ENCODE measurements at places on chromosomes 7 and 10. TPM values are rescaled to one million over a fixed set of nuclear protein-coding genes. Genes with fewer than 3 reads are reported as not detected.

GRCh38 chr7:104275900-104276299, 52.5 kb upstream of the LHFPL3 start:
- DNase-seq, result no peak

- no peak for DNase-seq
Measured at GRCh38 chr7:96982586-96982985, 22.8 kb upstream of the DLX6 start.

DNA sequence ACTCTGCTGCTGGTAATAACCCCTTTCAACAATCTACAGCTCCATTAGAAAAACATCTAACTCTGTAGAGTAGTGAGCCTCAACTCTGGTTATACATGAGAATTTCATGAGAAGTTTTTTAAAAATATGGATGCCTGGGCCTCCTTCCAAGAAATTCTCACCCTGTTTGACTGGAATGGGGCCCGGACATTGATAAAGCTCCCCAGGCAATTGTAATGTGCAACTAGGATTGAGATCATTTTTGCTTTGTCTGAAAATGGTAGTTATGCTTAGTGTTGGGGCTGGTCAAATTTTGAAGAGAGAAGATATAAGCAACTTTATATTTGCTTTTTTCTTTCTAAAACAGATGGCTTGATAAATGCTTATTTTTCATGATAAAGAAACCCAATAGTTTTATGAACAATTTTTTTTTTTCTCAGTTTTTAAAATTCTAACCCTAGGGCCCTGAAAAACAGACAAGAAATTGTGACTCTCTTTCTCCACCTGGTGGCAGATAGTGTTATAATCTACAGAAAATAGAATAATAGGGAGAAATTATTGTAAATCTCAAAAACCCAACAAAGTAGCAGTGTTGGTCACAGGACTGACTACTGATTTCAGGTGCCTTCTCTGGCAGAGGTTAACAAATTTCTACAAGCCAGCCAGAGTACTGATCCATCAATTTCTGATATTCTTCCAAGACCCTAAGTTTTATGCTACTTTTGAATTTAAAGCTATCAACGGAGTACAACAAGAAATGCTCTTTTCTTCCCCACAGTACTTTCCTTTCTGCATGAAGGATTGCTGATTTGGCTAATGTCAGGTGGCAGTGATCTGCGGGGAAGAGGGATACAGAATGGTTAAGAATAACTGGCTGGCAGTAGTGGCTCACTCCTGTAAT, 174.8 kb downstream of the DKK1 start:
- DNase-seq, result no peak

- DNase-seq, result no peak
Measured at GRCh38 chr7:4888161-4888560, 4.6 kb upstream of the RADIL start.

DNA sequence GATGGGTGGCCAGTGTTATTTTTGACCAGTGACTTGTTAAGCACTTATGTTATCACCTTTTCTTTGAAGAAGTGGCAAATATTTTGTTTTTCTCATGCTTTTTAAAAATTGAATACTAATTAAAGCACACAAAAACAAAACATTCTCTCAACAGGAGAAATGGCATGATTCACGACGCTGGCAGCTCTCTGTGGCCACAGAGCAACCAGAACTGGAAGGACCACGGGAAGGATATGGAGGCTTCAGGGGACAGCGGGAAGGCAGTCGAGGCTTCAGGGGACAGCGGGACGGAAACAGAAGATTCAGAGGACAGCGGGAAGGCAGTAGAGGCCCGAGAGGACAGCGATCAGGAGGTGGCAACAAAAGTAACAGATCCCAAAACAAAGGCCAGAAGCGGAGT, 6.2 kb upstream of the KIFBP start:
- DNase-seq, result no peak

The PRPS1L1 gene
- polyA plus RNA-seq, result not detected

The TYSND1 gene
- 24.3 TPM for polyA plus RNA-seq

The DEPP1 gene
- polyA plus RNA-seq, result not detected

The ZMYND11 gene
- polyA plus RNA-seq, result 29.8 TPM

The VSTM4 gene
- polyA plus RNA-seq, result not detected

The PIK3AP1 gene
- 0.89 TPM for polyA plus RNA-seq

The SPDYE11 gene
- 0.18 TPM for polyA plus RNA-seq

The EIF5AL1 gene
- 0.08 TPM for polyA plus RNA-seq

The ZMIZ2 gene
- polyA plus RNA-seq, result 8.1 TPM

The AKR1D1 gene
- polyA plus RNA-seq, result not detected

The GNGT1 gene
- polyA plus RNA-seq, result not detected

The SORBS1 gene
- polyA plus RNA-seq, result 0.29 TPM

The TEX47 gene
- polyA plus RNA-seq, result not detected
